Iris pigment epithelial cell (primary cell): ENCODE measurements at places on chromosomes 2 and 18.

DNA sequence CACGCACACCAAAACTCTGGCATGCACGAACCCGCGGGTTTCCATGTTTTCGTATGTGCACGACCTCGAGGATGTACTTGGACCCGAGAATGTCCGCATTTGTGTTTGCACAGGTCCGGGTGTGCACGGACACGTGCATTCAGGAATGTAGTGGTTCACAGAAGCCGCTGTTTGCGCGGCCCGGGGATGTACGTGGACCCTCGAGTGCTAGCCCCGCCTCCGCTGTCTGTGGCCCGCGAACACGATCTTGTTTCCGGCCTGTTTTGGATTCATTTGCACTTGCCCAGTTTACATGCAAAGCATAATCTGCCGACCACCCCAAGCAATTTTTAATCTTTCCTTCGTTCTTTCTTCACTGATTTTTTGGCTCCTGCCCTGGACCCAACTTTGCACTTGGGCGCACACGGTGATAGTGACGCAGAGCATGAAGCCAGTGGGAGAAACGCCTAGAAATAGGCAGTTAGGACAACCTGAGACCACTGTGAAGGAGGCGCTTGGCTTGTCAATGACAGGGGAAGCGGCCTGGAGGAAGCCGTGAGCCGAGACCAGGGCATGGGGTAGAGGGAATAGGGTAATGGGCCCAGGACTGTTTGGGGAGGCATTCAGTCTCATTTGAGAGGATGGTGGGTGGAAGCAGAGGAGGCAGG is 45.4 kb upstream of the PTMA start:
- no peak for DNase-seq

DNA sequence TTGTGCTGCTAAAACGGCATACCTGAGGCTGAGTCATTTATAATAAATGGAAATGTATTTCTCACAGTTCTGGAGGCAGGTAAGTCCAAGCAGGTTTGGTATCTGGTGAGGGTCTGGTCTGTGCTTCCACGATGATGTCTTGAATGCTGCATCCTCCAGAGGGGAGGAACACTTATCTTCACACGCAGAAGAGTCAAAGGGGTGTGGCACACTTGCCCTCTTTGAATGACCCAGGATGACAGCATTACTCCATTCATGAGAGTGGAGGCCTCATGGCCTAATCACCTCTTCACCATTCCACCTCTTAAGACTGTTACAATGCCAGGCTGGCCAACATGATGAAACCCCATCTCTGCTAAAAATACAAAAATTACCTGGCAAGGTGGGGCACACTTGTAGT is 61.0 kb downstream of the NCAPH start:
- DNase-seq = no peak

DNA sequence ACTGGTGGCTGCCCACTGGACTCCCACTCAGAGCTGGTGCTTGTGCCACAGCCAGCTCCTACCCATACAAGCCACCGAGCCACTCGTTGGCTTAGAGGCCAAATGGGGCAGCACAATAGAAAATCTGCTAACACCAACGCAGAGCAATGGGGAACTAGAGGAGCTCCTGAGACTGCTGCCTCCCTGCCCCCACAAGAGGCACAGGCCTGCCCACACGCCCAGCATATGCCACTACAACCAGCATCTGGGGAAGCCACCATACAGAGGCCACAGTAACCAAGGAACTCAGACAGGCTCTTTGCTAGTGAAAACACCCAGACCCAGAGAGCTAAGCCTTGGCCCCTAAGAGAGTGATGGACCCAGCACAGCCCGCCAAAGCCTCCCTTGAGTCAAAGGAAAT is 231.2 kb upstream of the RAB6C start:
- no peak for DNase-seq

DNA sequence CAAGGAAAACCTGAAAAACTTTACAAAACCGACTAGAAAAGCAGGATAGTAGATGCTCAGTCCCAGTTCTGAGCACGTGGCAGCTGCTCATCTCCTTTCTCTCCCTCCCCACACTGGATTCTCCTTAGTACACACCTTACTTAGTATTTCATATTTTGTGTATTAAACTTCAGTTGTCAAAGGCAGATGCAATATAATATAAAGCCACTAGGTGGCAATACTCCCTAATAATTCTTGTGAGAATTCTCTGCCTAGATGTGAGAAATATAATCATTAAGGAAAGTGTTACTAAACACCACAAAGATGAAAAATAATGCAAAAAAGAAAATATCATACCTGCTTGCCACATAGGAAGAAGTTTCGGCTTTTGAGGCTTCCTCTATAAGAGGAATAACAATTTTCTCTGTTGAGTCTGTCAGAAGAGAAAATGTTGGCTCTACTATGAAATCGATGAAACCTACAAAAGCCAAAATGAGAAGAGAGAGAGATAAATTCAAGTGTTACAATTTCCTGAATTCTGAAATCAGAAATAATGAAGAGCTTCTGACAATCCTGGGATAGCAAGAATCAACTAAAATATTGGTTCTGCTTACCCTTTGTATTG is 200.6 kb downstream of the PPP1R1C start:
- DNase-seq = peak; percentile 26

DNA sequence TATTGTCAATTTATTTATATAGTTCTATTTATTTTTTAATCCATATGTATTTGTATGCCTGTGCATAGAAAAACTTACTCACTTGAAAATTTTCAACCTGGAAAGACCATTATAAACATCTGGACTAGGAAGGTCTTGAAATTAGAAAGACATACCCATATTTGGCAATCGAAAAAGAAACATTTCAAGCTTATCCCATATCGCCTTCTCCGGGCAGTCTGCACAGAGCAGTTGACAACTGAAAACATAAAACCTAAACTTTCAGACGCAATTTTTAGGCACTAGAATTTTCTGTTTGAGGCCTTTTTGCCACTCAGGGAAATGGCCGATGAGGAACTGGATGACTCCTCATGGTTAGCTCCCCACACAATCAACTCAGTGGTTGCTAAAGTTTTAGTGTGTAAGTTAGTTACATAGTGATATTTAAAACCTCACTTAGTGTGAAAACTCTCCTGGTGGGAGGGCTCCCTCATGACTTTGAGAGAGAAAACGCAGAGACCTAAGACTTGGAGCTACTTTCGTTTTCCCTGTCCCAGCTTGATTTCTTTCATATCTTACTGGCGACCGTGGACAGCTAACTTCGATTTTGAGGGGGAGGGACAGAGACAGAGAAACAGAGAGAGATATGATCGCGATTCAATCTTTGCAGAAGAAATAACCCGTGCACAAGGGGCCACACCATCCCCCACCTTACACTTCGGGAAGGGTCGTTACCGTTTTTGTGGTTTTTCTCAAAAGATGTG is 3.2 kb upstream of the HOXD12 start:
- DNase-seq = no peak

- DNase-seq = peak; percentile 14
Measured at GRCh38 chr2:185245806-185246205, 492.8 kb upstream of the FSIP2 start.

GRCh38 chr2:44075541-44075940 is 79.8 kb upstream of the LRPPRC start:
- DNase-seq = peak; percentile 35

- no peak for DNase-seq
Measured at GRCh38 chr2:204401114-204401513, 144.2 kb upstream of the PARD3B start.

DNA sequence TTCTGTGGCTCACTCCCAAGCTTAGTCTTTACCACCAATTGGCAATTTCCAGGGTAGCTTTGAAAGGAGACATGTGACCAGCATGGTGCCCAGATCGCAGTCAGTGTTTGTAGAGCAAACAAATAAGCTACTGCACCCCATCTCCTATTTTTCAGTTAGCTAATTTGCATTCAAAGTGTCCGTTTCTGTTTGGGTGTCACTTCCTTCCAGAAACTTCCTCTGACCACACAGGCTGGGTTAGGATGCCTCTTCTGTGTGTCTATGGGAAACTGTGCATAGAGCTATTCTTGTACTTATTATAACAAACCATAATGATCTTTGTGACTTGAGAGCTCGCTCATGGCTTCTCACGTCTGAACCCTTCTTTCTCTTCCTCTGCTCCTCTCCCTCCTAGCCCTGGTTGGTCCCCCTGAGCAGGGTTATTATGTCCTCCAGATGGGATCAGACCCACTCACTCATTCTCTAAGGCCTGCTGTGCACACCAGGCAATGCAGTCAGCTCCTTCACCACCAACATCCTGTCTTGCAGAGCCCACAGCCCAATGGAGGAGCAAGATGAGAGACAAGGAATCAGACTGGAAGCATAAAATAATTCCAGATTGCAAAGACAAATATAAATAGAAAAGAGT is 101.2 kb upstream of the ALK start:
- DNase-seq = no peak

DNA sequence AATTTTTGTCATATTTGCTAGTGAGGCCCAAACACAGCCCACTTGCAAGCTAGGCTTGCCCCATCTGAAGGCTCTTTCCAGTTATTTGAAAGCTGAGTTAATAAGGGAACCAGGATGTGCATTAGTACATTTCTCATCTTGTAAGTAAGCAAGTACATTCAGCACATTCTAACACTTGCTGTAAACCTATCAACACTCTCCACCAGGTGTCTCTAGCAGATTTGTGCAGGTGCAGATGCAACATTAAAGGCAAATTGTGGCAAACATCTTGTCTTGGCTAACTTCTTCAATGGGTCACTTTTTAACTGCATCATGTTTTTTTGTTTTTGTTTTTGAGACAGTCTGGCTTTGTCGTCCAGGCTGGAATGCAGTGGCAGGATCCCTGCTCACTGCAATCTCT is 25.3 kb upstream of the MFSD6 start:
- DNase-seq = peak; percentile 55

DNA sequence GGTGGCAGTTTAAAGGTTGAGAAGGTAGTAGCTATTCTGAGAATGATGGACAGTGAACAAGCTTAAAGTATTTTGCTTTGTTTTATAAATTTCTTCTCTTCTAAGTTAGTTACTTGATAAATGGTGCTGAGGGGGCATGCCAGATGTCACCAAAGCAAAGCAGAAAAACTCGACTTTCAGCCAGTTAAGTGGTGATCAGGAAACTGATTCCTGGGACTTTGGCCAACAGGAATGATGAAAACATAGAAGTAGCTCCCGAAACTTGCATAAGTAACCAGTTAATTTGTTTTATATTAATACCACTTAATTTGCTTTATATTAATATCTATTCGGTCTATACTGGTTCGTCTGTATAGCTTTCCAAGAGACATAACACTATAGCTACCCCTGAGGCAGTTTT is 82.6 kb downstream of the FANCL start:
- no peak for DNase-seq

DNA sequence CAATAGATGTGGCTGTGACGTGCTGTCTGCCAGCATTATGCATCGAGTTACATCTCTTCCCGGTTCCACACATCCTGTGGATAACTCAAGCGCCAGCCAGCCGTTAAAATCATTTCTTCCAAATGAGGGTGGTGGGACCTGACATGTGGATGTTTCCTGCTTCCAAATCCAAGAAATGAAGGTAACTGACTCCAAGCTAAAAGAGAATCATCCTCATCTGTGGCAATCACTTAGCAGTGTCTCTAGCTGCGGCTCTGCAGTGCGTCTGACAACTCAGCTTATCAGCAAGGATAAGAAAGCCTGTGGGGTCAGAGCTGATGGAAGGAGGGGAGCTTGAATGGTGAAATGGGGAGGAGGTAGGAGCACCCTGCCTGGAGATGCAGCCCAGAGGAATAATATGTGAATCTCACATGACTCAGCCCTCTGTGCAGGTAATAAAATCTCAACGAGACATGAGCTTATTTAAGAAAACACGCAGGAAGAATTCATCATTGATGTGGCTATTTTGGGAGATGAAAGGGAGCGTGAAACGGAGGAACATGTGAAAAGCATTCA is 382.2 kb upstream of the TRIB2 start:
- no peak for DNase-seq

- no peak for DNase-seq
Measured at GRCh38 chr2:98761267-98761781, 30.4 kb upstream of the MGAT4A start.

DNA sequence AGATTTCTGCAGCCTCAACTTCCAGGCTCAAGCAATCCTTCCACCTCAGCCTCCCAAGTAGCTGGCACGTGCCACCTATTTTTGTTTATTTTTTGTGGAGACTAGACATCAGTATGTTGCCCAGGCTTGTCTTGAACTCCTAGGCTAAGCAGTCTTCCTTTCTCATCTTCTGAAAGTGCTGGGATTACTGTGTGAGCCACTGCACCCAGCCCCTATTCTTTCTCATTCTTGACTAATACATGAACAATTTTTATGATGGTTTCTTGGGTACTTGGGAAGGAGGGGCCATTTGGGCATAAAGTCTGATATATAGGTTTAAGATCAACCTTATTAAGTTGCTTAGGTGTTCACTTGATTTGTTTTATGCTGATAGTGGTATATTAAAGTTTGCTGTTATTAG is 26.2 kb downstream of the EPC2 start:
- DNase-seq = peak; percentile 31

DNA sequence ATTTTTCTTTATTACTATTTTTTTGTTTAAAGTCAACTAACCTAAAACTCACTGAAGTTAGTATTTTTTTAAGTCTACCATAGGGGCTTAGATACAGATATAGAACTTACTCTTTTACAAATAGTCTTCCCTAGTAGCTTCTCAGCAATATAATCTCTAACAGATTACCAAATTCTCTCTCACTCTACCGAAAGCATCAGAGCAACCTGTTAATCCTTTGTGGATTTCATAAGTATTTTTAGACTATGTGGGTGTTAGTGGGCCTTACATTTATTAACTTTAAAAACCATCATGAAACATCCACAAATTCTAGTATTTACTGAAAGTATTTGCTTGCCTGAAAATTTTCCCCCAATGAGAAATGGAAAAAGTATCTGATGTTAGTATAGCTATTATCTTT is 84.6 kb upstream of the TFPI start:
- DNase-seq = no peak

GRCh38 chr18:37702841-37703240 is 137.2 kb upstream of the CELF4 start:
- DNase-seq = no peak

GRCh38 chr18:448116-448790 is 52.2 kb downstream of the COLEC12 start:
- DNase-seq = peak; percentile 32

GRCh38 chr2:2586068-2586776 is 255.1 kb upstream of the MYT1L start:
- no peak for DNase-seq

GRCh38 chr18:8559612-8560186 is 49.5 kb upstream of the RAB12 start:
- DNase-seq = peak; percentile 15

DNA sequence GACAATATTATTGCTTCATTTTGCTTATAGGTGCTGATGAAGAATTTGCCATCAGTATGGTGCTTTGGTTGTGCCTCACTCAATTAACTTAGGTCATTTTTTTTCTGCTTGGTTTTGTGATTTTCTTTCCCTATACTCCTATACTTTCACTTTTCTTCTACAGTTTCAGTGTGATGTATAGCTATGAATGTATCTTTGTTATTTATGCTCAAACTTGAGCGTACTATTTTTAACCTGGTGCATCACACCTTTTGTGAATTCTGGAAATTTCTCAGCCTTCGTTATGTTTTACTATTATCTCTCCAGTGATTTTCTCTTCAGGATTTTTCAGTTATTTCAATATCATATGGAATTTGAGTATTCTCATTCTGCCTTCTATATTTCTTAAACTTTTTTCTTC is 2035.3 kb upstream of the LRRTM1 start:
- DNase-seq = no peak

GRCh38 chr2:139911160-139911559 is 1131.0 kb upstream of the NXPH2 start:
- no peak for DNase-seq

GRCh38 chr2:217955881-217956493 is 46.8 kb downstream of the TNS1 start:
- no peak for DNase-seq

- no peak for DNase-seq
Measured at GRCh38 chr2:153417077-153417476, 61.5 kb downstream of the RPRM start.

- peak; percentile 26 for DNase-seq
Measured at GRCh38 chr2:188404341-188405004, 112.8 kb downstream of the GULP1 start.
